T-cell (primary cell): ENCODE measurements at places on chromosomes 4 and X.

GRCh38 chrX:39760930-39761329 lies 336.8 kb downstream of the BCOR start:
- DNase-seq: no peak

- no peak for DNase-seq
These were observed 31.4 kb upstream of the RBPJ start for GRCh38 chr4:26289401-26289800.

GRCh38 chr4:138935-139334 lies 14.6 kb downstream of the ZNF718 start:
- DNase-seq: no peak

DNA sequence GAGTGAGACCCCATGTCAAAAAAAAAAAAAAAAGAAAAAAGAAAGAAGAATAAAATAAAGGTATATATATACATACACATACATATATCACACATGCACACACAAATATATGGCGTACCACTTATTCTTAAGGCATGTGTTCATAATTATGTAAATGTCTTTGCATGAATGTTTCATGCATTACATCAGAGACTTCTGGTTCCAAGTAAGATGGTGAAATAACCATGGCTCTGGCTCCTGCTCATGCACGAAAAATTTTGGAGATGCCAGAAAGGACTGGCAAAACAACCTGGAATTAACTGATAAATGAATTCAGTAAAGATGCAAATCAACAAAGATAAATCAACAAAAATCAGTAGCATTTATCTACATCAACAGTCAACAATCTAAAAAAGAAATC lies 19.7 kb upstream of the FHIP1A start:
- no peak for DNase-seq

- no peak for DNase-seq
These were observed 12.2 kb downstream of the TET2 start for GRCh38 chr4:105158837-105159236.

DNA sequence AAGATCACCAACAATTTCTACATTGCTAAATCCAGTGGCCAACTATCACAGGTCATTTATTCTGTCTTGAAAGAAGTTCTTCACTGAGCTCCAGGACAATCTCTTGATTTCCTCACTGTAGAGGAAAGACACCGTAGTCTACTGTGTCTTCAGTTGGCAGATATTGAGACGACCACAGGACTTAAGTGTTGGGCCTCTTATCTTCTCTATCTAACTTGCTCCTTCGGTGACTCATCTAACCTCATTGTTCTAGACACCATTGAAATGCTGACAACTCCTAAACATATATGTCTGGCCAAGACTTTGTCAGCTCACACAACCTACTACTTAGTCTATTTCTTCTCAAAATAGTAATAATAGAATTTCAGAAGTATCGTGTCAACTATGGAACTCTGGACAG lies 425.8 kb downstream of the ARAP2 start:
- DNase-seq: no peak

GRCh38 chr4:56696056-56696455 lies 15.0 kb upstream of the HOPX start:
- no peak for DNase-seq

- DNase-seq: no peak
These were observed 106.6 kb upstream of the HS3ST1 start for GRCh38 chr4:11535333-11535732.

DNA sequence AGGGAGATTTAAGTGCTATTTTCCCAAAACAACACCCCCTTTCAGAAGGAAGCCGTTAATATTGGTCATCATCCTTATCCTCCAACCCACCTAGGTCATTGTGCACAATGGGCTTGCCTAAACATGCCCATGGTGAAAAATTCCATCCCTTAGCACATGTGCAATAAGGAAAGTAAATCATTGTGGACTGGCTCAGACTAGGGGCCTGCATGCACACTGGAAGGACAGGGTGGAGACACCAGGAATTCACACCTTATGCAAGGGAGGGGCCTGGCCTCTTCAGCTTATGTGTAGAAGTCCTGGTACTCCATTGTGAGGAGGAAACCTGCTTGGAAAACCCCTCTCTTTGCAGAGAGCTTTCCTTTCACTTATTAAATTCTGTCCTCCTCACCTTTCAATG lies 311.4 kb upstream of the NDST4 start:
- no peak for DNase-seq

DNA sequence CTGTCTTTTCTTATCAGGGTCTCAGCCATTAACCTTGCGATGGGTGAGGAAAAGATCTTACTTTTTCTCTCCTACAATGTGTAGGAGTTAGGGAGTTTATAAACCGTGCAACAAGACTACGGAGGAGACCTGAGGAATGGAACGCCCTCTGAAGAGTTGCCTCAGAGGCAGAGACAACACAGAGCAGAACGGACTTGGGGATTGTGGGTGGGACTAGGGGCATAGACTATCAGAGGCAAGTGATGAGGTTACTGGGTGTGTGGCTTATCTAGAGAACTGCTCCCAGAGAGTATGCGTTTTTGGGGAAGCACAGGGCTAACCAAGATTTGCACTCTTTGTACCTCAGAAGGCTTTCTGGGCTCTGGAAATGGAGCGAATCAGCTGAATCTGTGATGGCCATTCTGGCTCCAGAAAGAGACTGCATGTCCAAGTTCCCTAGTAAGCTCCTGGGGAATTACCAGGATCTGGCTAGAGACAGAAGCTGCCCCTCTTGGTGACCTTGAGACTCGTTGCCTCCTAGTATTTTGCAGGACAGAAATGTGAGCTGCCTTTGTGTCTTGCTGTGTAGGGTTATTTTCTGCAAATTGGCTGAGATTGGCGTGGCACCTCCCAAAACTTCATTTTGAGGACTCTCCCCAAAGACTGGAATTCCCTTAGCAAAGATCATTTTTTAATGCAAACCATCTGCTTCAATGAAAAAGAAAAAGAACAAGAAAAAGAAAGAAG lies 118.9 kb downstream of the ARSF start:
- no peak for DNase-seq

DNA sequence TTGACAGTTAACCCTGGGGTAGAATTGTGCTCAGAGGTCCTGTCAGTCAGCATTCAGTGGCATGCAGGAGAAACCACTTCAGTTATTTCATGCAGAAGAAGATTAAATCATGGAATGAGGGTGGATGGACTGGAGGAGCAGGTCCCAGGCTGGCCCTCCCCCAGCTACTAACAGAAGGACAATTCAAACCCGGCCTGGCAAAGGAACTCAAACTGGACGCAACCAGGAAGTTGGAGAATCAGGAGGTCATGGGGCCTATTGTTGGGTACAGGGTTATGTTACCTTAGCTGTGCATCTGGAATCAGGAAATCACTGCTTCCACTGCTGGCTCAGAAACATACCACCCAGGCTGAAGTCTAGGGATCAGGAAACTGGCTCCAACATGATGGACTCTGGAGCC lies 121.4 kb downstream of the GPAT3 start:
- DNase-seq: no peak

- DNase-seq: no peak
These were observed 36.3 kb upstream of the GRPR start for GRCh38 chrX:16087076-16087475.

DNA sequence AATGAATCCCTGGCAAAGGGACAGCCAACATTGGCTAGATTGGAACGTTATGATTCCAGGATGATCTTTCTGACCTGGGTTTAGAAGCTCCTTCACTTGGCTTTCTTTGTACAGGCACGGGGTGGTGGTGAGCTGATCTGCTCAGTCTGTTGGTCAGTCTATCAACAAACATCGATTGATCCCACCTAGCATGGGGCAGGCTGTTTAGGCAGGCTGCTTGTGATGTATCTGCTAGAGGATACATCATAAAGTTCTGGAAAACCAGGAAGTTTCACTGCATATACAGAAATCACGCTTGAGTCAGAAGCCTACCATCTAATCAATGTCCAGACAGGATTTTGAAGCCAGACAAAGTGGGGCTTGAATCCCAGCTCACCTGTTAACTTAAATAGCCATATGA lies 6.9 kb downstream of the FRMD7 start:
- DNase-seq: no peak

DNA sequence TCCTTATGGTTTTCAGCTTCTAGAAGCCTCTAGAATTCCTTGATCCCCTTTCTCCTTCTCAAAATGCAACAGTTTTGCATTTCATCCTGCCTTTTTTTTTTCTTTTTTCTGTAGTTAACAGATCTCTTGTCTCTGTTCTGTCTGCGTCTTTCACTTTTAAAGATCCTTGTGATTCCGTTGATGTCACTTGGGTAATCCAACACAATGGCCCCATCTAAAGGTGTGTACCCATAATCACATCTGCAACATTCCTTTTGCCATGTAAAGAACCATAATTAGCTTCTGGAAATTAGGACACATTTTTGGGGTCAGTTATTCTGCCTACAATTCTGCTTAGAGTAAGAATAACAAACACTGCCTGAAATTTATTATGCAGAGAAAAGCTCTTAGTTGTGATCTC lies 1180.9 kb upstream of the ADGRL3 start:
- DNase-seq: no peak

DNA sequence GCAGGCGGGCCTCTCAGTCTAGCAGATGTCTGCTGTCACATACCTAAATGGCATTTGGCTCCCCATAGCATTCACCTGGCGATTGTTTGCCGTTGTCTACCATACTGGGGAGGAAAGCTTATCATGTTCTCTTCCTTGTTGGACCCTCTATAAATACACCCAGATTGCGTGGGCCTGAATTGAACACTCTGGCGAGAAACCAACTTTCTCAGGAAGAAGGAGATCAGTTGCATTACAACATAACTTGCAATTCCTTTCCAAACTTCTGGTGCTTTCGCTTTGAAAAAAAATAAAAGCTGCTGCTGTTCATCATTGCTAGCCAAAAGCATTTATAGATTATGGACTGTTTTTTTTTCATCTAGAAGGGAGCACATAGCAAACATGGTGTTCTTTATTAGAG lies 230.0 kb upstream of the GPC4 start:
- DNase-seq: no peak

- DNase-seq: no peak
These were observed 38.7 kb upstream of the HELT start for GRCh38 chr4:184979461-184980124.

DNA sequence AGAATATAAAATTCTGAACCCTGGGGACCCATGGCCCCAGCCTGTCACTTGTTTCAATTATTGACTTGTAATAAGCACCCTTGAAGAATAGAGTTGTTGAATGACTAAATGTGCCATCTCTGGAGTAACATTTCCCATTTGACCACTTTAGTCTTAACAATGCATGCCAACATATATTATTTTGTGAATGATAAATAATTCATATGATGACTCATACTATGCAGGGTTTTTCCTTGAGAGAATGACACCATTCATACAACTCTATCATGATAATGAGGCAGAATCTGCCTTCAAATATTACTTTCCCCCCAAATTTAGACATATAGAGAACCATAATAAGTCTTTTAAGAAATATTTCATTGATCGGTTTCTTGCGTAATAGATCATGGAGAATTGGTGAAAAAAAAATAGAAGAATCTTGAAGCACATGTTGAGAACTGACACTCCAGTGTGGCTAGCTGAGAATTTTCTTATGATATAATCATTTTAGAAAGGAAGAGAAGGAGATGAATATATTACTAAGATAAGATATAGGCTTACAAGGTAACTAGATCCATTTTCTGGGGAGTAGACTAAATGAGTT lies 404.5 kb downstream of the GRXCR1 start:
- DNase-seq: no peak

DNA sequence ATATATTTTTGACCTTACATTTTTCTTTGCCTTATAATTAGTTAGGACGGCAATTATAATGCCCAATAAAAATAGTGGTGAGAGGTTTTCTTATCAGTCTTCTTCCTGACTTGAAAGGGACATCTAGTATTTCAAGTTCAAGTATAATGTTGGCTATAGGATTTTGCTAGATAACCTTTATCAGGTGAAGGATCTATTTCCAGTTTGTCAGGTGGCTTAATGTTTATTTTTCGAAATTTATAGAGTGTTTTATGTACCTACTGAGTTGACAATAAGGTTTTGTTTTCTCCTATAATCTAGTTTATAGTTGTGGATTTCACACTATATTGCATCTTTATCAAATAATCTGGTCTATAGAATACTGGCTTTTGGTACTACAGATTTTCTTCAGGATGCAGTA lies 351.8 kb upstream of the FGF13 start:
- no peak for DNase-seq

DNA sequence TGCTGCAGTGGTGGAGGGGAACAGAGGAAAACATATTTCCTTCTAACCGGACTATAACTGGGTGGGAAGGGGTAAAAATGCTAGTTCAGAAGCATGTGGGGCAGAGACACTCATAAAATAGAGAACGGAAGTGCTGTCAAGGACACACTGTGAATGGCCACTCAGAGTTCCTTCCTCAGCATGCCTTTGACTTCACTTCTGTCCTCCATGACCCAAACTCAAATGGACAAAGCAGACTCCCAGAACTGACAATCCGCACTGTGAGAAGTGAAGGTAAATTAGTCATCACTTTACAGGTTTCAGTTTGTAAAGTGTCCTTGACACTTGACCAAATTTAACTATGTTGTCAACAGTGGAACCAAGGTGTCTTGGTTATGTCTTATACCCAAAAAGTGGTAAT lies 30.2 kb upstream of the ELF2 start:
- no peak for DNase-seq

DNA sequence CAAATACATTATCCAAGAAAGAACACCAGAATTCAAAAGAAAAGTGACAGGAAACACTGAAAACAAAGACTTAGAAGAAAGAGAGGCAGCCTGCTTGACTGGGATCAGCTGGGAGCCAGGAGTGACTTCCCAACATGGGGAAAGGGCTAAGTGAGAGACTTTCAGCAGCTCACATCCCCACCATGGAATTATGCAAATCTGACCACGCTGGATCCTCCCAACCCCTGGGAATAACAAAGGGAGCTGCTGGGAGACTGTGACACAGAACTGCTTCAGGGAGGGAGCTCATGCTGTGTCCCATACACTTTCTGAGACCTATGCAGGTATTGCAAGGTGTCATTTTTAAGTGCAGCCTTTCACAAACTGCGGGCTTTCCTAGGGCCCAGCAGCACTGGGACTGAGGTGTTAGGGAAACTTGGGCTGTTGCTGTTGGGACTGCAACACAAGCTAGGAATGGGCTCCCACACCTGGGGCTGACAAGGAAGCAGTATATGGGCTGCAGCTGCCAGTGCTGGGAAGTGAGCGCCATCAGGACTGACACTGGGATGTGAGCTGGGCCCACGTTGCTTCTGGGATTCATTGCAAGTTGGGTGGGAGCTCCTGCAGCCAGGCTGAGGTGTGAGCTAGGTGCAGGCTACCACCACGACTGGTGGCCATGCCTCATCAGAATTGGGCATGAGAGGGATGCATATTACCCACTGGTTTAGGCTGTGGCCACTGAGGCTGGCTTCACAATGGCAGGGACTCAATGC lies 139.1 kb downstream of the KDR start:
- DNase-seq: no peak

DNA sequence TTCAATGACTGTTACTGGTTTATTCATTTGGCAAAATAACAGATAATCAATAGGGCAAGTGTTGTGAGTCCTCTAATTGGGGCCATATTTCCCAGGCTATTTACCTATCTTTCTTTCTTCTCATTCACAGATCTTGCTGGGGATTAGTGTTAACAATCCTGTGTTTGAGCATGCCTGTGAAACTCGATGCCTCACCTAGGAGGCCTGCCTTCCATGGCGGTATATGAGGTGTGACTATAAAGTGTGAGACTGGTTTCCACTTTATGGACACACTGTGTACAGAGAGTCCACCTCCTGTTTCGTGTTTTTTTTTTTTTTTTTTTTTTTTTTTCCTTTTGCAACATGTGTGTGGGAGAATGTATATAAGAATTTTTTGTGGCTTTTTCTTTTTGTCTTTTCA lies 199.3 kb downstream of the BMPR1B start:
- DNase-seq: no peak
